T-helper 2 cell (primary cell): ENCODE measurements at places on chromosomes 16 and 17.

DNA sequence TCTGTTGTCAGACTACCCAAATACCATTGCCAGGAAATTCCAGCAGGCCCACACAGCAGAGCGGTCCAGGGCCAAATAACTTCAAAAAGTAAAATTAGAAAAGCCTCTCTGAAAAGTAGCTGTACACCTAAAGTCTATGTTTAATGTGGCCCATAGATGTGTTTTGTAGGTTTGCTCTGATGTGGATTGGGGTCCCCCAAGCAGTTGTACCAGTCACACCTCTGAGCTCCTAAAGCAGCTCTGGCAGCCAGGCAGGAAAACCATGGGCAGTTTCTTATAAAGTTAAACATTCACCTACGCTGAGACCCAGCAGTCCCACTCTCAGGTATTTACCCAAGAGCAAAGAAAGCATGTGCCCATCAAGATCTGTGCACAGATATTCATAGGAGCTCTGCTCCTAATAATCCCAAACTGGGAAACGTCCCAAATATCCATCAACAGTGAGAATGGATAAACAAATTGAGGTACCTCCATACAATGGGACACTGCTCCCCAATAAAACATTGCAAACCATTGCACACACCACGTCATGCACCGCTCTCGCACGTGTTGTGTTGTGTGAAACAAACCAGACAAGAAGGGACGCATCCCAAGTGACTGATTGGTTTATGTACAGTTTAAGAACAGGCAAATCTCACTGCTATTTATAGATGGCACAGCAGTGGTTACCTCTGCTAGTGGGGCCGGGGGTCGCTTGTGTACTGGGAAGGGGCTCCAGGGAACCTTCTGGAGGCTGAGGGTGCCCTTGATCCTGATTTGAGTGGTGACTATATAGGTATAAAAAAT lies 15.8 kb upstream of the PRM1 start:
- DNase-seq: no peak

DNA sequence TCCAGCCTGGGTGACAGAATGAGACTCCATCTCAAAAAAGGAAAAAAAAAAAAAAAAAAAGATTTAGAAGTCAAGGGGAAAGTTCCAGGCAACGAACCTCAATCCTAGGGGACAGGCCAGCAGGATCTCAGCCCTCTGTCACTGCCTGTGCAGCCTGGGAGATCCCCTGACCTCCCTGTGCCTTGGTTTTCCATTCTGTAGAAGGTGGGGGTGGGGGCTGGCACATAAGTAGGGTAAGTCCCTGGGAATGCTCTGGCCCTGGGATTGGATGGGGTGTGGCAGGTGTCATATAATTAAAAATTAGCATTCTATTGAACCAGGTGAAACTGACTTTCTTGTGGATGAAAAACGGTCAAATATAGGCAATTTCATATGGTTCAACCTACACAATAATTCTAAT lies 90.5 kb downstream of the C16orf78 start:
- no peak for DNase-seq

GRCh38 chr17:82380860-82381702 lies 9.5 kb downstream of the UTS2R start:
- DNase-seq: no peak

DNA sequence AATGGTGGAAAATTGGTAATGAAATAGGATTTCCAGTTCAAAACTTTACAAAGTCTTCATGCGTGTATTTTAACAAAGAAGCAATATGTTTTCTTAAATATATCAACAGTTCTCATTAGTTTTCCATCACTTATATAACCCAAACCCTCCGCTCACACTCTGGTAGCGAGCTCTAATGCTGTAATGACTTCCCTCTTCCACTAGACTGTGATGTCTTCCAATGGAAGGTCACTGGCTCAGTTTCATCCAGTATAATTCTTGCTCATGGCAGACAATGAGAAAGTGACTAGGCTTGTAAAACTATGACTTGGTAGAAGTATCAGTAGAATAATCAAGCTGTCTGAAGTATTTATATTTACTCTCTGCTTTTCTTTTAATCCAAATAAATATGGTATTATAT lies 32.8 kb downstream of the NETO2 start:
- no peak for DNase-seq

DNA sequence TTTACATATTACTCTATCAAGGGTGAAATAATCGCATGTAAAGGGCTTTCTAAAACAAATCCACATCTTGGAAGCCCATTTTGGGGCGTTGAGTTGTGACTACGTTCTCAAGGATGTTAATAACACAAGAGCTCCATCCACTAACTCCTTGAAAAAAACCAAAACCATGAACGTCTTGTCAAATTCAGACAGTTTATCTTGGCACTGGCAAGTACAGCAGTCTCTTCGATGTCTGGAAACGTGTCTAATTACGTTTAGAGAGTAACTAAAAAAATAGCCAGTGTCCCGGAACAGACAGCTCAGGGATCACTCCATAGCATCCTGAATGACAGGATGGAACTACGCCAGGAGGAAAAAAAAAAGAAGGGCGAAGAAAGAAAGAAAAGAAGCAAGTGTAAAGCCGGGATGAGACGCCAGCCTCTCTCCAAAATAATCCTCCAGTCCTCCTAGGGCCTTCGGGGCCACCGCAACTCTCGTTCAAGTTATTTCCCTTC lies 954 bp downstream of the MYO1D start:
- no peak for DNase-seq
